ENCODE measurements at places on chromosomes 16 and 17.
A peak's percentile ranks its signal among the peaks of the same experiment; 100 is the strongest.

DNA sequence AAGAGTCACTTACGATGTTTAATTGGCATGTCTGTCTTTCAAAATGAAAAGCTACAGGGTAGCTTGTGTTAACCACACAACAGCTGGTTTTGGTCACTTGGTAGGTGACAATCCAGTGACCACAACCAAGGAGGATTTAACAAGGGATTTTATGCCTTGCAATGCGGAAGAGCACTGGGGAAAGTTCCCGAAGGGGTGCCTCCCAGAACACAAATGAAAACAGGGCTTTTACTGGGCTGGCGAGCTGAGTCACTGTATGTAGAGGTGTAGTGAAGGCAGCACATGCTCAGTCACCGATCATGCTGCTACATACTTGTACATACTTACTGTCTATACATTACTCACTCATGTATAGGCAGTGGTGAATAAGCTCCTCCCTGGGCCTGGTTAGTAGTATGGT lies 483.5 kb downstream of the CDH13 start:
- no peak for DNase-seq

GRCh38 chr16:88754109-88754911 lies 30.7 kb downstream of the PIEZO1 start:
- no peak for DNase-seq

GRCh38 chr16:50685462-50686063 lies 4.5 kb upstream of the SNX20 start:
- no peak for DNase-seq

- DNase-seq = no peak
Observed at GRCh38 chr17:77884019-77884418, 74.5 kb upstream of the TNRC6C start.

GRCh38 chr17:2157675-2158395 lies 102.9 kb downstream of the HIC1 start:
- no peak for DNase-seq

DNA sequence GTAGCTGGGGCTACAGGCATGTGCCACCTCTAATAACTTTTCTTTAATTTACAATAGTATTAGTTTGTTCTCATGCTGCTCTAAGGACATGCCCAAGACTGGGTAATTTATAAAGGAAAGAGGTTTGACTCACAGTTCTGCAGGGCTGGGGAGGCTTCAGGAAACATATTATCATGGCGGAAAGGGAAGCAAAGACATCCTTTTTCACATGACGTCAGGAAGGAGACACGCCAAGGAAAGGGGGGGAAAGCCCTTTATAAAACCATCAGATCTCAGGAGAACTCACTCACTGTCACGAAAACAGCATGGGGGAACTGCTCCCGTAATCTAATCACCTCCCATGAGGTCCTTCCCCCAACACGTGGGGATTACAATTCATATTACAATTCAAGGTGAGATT lies 18.3 kb downstream of the IL4R start:
- DNase-seq = no peak

GRCh38 chr17:66514227-66514806 lies 211.9 kb downstream of the PRKCA start:
- DNase-seq = no peak

DNA sequence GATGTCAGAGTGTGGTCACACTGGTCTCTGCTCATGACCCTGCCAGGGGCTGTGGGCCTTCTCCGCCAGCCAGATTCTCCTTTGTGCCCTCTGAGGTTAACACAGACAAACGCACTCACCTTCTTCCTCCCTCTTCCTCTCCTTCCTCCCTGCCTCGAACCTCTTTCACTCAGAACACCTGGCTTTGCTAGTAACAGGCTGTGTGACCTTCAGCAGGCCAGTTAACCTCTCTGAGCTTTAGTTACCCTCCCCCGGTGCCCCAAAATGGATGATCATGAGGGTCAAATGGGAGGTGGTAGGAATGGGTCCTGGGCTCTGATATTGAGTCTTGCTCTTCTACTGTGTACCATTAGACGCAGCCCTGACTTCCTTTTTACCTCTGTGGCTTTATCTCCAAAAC lies 127.1 kb downstream of the OR1D5 start:
- no peak for DNase-seq

DNA sequence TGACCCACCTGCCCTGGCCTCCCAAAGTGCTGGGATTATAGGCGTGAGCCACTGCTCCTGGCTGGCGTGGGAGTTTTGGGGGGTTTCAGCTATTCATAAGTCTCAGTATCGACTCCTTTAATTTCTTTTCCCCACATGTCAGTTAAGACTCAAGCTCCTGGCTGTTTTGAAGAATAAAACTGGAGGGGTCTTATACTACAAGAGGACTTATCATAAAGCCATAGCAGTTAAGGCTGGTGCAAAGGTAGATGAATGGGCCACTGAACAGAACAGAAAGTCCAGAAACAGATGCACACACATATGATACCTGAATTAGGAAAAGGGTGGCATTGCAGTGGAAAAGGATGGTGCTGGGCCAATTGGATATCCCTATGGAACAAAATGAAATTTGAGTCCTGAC lies 47.4 kb downstream of the TBX4 start:
- no peak for DNase-seq

DNA sequence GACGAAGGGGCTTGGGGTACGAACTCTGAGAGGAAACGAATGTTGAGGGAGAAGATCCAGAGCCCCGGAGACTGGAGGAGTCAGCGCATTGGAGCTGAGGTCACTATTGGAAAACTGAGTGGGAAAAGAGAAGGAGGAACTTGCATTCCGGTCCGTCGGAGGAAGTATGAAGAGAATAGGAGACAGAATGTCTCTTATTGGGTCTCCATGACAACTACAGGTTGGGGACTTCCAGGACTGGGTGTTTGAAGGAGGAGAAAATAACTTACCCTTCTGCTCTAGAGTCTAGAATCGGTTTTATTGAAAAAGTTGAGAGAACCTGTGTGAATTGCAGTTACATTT lies 537 bp downstream of the GOSR1 start:
- DNase-seq = no peak

- DNase-seq = no peak
Observed at GRCh38 chr17:60093694-60094093, 15.0 kb upstream of the HEATR6 start.

GRCh38 chr16:89555265-89555664 lies 5.2 kb upstream of the RPL13 start:
- DNase-seq = no peak

- no peak for DNase-seq
Observed at GRCh38 chr17:38910325-38910724, 15.1 kb upstream of the LASP1NB start.

- peak; percentile 29 for DNase-seq
Observed at GRCh38 chr17:44221084-44221861, 1.8 kb upstream of the UBTF start.

- DNase-seq = no peak
Observed at GRCh38 chr17:74158761-74159160, 44.7 kb upstream of the RPL38 start.

DNA sequence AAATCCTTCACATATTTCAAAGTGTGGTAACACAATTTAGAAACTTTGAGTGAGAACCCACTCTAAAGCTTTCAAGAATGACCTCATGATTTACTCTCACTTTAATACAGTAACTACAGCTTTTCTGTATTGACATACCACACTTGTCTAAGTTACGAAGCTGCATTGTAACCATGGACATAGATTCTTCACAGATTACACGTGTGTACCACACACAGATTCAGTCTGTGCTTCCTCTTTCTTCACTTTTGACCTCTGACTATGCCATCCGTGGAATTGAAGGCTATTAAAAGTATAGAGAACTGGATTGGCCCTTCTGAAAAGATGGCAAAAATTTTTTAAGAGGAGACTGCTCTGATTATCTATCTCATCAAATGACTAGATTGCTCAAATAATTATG lies 172.7 kb downstream of the TANC2 start:
- no peak for DNase-seq

- no peak for DNase-seq
Observed at GRCh38 chr16:23521037-23521743, 10.9 kb upstream of the GGA2 start.

GRCh38 chr17:81114351-81115093 lies 50.8 kb upstream of the PVALEF start:
- no peak for DNase-seq
